Astrocyte of the hippocampus (primary cell): ENCODE measurements at places on chromosomes 16 and 17.

DNA sequence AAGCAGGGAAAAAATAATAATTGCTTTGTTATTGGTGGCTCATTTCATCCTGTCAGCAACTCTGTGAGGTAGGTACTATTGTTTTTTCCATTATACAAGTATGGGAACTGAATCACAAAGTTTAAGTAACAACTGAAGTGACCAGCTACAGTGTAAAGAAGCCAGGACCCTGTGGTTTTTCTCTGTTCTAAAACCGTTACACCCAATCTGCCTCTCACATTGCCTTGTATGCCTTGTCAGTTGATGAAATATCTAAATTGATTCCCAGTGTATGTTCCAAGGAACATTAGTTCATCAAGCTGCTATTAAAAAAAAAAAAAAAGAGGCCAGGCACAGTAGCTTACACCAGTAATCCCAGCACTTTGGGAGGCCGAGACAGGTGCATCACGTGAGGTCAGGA lies 5.4 kb downstream of the PIGL start:
- no peak for DNase-seq

- DNase-seq = no peak
Observed at GRCh38 chr16:17676171-17676570, 205.4 kb upstream of the XYLT1 start.

DNA sequence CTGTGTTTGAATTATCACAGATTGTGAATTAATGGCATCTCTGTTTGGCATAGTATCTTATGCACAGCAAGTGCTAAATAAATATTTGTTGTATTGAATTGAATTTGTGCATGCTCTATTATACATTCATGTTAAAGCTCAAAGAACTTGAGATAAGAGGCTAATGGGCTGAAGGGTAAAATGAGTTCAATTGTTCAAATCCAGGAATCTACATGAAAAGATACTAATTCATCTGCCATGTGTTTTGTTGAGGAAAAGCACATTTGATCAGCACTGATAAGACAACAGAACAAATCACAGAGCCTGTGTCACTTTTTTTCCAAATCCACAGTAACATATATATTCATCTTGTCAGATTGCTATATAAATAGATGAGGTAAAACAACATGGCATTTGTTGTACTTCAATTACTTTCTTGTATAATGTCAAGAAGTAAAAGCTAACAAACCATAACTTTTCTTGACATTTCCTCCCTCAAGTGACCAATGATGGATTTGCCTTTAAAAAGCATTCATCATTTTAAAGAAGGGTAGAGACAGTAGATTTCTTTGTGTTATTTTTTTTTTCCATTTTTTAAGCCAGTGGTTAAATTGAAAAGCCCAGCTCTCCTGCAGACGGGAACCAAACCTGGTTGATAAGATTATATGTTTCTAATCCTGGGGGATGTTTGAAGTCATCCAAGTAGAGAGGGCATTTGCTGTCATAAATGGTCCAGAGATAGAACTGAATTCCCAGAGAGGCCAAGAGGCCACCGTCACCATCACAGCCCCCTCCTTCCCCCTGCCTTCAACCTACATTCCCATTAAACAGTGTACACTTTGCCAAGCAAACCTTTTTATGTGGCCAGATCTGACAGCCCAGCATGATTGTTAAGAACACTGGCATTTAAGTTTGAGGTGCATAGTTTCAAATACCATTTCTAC lies 123.0 kb downstream of the CHD9NB start:
- no peak for DNase-seq

- DNase-seq = peak; percentile 82
Observed at GRCh38 chr17:76681222-76682137, 29.3 kb downstream of the MXRA7 start.

DNA sequence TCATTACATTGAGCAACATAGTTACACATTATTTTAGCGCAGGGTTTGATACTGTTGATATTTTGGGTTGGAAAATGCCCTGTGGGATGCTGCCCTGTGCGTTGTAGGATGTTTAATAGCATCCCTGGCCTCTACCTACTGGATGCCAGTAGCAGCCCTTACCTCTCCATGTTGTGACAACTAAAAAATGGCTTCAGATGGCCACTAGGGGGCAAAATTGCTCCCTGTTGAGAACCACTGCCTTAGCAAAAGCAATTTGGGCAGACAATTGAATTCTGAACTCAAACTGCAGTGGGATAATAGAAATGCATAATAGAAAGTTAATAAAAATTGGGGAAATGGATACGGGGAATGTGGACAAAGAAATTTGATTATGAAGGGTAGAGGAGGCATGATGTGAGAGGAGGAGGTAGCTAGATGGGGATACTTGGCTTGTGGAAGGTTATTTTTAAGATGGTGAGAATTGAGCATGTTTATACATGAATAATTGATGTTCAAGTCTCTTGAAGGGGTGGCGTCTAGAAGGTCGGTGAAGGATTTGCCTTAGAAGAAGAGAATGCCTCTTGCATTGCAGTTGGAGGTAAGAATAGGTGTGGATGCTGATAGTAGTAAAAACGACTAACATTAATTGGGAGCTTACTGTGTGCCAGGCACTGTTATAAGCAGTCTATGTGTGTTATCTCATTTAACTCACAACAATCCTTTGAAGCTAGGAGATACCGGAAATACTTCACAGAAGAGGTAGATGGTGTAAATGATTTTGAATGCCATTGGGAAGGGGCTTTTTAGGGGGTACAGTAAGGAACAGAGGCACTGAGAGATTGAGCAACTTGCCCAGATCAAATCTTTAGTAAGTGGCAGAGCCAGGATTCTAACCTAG lies 19.0 kb downstream of the HEATR9 start:
- DNase-seq = peak; percentile 81

- no peak for DNase-seq
Observed at GRCh38 chr17:7961421-7961820, 29.4 kb downstream of the CNTROB start.

DNA sequence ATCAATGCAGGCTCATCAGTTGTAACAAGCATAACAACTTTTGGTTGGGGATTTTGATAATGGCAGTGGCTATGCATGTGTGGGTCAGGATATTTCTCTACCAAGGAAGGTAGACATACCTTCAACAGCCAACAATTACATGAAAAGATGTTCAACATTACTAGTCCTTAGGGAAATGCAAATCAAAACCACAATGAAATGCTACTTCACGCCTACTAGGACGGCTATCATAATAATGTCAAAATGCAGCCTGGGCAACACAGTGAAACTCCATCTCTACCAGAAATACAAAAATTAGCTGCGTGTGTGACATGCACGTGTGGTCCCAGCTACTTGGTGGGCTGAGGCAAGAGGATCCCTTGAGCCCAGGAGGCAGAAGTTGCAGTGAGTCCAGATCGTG lies 7.3 kb upstream of the SLC5A10 start:
- no peak for DNase-seq

GRCh38 chr17:72470734-72471133 lies 349.9 kb downstream of the SOX9 start:
- no peak for DNase-seq

GRCh38 chr16:27973678-27974077 lies 89.8 kb downstream of the GSG1L start:
- DNase-seq = no peak

- peak; percentile 85 for DNase-seq
Observed at GRCh38 chr17:81991684-81992305, 14.4 kb downstream of the ASPSCR1 start.

GRCh38 chr17:83013779-83014117 lies 65.7 kb upstream of the METRNL start:
- DNase-seq = no peak

DNA sequence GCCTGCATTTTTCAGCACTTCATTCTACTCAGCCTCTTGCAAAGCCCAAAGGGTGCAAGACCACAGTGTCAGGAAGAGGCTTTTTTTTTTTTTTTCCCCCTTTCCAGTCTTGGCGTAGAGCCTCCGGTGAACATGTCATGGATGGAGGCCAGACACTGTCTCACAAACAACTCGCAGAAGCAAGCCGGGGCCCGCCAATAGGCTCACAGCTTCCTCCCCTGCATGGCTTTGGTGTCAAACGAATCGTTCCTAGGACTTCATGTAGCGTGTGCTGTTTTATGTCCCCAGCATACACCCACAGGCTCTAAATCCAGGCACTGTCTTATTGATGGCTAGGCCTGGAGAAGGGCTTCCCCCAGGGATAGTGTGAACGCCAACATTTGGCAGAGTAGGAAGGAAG lies 457.7 kb upstream of the MAF start:
- peak; percentile 9 for DNase-seq

DNA sequence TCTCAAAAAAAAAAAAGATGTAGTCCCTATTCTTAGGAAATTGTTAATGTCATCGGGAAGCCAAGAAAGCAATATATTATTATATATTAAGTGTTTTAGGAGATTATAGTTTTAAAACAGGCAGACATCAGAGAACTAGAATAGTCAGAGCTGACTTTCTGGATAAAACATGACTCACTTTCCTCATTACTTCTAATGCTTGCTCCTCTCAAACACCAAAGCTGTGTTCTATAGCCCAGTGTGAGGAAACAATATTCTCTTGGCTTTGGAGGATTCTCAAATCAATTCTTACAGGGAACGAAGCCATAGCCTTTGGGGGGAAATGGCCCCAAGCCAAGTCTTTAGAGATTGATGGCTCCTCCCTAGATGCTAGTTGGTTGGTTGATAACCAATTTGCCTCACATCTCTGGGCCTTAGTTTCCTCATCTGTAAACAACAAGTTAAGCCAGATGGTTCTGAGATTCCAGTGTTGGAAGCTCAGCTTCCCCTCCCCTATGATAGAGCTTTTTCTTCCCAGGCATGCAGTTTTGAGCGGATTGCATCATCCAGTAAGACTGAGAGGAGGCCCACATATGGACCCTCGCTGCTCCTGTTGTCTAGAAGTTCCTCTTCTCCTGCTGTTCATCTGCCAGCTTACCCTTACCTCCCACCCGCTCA lies 12.4 kb downstream of the NMT1 start:
- DNase-seq = peak; percentile 39

GRCh38 chr17:76714822-76715495 lies 4.2 kb upstream of the MXRA7 start:
- peak; percentile 79 for DNase-seq

DNA sequence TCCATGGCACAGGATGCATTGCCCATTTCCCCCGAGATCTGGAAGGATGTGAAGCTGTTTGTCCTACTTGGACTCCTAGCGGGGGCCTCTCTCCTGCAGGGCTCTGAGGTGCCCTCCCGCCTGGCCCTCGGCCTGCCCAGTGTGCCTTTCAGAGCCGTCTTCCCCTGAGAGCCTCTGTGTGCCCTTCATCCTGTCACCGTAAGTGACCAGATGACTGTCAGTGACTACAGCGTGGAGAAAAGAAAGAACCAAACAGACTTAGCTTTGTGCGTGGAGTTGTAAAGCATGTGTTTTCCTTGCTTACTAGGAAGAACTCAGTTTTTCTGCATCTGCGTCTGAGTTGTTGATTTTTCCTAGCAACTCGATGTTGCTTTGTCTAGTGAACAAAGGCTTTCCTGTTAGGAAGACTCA lies 56.1 kb downstream of the BANP start:
- no peak for DNase-seq

- peak; percentile 88 for DNase-seq
Observed at GRCh38 chr16:66483689-66484452, 56.8 kb downstream of the BEAN1 start.

DNA sequence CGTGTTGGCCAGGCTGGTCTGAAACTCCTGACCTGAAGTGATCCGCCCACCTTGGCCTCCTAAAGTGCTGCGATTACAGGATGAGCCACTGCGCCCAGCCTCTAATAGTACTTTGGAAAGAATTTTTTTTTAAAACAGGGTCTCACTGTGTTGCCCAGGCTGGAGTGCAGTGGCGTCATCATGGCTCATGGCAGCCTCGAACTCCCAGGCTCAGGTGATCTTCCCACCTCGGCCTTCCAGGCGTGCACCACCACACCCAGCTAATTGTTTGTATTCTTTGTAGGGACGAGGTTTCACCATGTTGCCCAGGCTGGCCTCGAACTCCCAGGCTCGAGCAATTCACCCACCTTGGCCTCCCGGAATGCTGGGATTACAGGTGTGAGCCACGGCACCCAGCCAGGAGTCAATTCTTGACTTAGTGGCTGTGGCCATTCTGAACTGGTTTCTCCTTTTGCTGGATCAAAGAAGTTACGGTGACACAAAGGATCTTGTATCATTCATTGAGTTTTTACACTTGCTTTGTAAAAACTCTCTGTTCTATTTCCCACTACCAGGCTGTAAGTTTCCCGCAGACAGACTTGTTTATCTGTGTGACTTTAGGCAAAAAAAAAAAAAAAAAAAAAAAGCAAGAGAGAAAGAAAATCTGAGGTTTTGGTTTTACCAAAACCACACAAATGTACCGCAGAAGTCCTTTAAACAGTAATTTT lies 12.7 kb upstream of the COTL1 start:
- no peak for DNase-seq

DNA sequence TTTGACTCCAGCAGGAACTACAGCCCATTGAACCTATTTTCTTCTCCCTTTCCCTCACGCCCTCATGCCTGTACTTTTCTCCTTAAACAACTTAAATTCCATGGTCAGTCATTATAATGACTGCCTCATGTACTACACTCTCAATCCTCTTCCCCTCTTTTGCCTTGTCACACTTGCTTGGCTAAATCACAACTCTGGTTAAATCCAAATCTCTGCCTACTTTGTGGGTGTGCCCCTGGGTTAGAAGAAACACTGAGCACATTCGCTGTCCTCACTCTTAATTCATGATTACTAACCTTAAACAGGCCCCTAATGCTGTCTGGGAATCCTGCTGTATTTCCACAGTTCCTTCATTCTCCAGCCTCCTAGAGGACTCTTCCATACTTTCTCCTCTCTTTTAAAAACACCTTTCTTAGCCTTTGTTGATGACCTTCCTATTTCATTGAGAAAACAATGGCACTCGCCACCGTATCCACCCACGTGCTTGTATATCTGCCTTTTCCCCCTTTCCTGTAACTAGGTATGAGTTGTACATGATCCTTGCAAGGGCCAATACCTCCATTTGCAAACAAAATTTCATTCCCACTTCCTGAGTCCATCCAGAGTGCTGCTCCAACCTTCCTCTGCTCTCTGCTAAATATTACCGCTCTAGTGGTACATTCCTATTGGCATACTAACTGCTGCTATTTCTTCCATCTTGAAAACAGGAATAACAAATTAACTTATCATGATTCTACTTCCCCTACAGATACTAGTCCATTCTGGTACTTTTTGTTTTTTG lies 28.9 kb downstream of the ZNRF1 start:
- no peak for DNase-seq

DNA sequence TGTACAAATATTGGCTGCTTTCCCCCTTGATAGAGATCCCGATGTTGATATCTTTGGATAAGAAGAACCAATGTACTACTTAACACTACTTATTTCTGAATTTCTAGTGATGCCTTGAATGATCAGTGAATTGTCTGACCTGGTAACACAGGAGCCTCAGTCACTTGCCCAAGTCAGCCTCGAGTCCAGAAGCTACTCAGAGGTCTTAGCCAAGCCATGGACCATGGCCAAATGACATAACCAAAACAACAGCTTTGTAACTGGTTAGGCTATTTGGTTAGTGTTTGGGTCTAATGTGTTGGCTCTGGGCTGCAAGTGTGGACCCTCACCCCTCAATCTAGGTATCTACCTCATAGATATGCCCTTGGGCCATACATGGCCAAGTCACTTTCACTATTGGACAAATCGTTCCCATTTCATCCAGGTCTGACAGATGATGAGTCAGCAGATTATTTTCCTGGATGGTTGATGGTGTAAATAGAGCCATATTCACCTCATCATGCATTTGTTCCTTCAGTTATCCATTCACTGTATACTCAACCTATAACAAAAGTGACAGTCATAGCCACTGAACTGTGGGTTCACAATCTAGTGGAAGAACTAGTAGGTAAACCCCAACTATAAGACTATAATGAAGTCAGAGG lies 3.5 kb downstream of the RBFOX1 start:
- DNase-seq = no peak
